ENCODE measurements at places on chromosomes 12 and 14. TPM values are rescaled to one million over a fixed set of nuclear protein-coding genes. Genes with fewer than 3 reads are reported as not detected.

DNA sequence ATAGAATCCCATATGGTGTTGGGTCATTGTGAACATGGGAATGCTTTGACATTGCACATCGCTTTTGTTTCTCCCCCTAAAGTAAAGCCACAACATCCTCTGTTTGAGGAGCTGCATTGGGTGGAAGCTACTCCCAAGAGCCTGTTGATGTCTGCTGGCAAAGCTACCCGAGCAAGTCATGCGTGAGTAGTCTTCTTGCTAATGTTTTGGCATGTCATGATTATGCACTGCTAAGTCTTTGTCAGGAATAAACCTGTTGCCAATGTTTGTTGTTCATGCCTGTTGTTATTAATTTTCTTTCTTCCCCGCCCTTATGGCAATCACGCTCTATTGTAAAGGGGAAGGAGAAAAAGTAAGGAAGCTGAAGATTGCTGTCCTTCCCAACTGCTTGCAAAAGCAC is 97.3 kb downstream of the EXOC5 start:
- no peak for DNase-seq
- no peaks in the 10 kb centered on the region for H3K27me3 ChIP-seq
- H3K36me3 ChIP-seq: no peaks in the 10 kb centered on the region
- H3K27ac ChIP-seq: no peak overlapping the region

GRCh38 chr14:30657050-30657449 is 34.9 kb downstream of the SCFD1 start:
- no peaks in the 10 kb centered on the region for H3K27me3 ChIP-seq
- no peak overlapping the region for H3K27ac ChIP-seq
- no peak overlapping the region for H3K4me3 ChIP-seq
- no peaks in the 10 kb centered on the region for H3K4me1 ChIP-seq
- H3K36me3 ChIP-seq: peaks cover 4% of the 10 kb centered on the region

DNA sequence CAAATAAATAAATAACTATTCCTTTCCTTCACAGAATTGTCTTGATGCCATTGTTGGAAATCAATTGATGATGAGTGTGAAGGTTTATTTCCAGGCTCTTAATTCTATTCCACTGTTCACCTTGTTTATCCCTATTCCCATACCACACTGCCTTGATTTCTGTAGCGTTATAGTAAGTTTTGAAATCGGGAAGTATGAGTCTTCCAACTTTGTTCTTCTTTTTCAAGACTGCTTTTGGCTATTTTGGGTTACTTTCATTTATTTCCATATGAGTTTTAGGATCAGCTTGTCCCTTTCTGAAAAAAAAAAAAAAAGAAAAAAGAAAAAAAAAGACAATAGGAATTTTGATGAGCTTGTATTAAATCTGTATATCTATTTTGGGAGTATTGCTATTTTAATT is 9.3 kb upstream of the CDK2AP1 start:
- no peak overlapping the region for H3K4me3 ChIP-seq
- no peaks in the 10 kb centered on the region for H3K36me3 ChIP-seq
- no peak for DNase-seq
- no peak overlapping the region for H3K27ac ChIP-seq
- H3K27me3 ChIP-seq: no peaks in the 10 kb centered on the region

- no peak overlapping the region for H3K4me3 ChIP-seq
- H3K4me1 ChIP-seq: no peaks in the 10 kb centered on the region
- no peaks in the 10 kb centered on the region for H3K27me3 ChIP-seq
- H3K36me3 ChIP-seq: no peaks in the 10 kb centered on the region
Observed at GRCh38 chr12:6026998-6027397, 81.9 kb upstream of the ANO2 start.

DNA sequence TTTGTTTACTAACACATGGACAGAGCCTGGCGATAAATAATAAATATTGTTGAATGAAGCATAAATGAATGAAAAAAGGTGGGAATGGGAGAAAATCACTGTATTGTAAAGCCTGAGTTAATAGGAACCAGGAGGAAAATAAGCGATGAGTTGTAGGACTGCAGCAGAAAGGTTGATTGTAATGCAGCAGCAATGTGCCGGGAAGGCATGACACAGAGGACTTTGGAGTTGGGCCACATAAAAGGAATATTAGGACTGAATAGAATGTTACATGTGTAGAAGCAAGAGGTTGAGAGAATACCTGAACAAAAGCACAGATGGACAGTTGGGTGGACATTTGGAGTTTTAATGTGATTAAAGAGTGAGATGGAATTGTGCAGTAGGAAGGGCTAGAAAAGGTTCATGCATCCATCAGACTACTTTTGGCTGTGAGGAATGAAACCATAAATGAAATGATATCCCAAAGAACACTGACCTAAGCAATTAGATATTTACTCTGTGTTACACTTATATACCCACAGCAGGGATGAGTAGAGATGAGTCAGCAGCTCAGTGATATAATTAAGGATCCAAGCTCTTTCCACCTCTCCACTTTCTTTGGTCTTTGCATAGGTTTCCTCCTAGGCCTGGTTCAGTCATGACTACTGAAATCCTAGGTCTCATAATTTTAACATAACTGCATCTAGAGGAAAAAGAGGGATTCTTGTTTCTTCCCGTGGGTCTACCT is 55.4 kb downstream of the CCER1 start:
- DNase-seq: no peak
- no peaks in the 10 kb centered on the region for H3K36me3 ChIP-seq
- no peaks in the 10 kb centered on the region for H3K4me1 ChIP-seq
- no peak overlapping the region for H3K27ac ChIP-seq

GRCh38 chr12:98437806-98438595 is 77.4 kb upstream of the TMPO start:
- H3K36me3 ChIP-seq: no peaks in the 10 kb centered on the region
- no peaks in the 10 kb centered on the region for H3K27me3 ChIP-seq
- no peak overlapping the region for H3K27ac ChIP-seq
- no peaks in the 10 kb centered on the region for H3K4me1 ChIP-seq
- H3K4me3 ChIP-seq: no peak overlapping the region

DNA sequence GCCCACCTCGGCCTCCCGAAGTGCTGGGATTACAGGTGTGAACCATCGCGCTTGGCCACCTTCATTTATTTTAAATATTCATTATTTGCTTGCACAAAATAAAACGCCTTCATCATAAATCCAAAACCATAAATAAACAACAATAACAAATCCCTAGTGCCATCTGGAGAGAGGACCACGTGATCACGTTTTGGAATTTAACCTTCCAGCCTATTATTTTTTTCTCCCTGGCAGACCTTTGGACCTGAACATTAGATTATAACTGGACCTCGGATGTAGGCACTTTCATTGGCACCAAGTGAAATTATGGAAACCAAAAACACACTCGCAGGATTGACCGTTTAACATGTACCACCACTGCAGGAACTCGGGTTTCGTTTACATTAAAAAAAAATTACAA is 2.0 kb downstream of the DNAH10 start:
- H3K27me3 ChIP-seq: peaks cover 57% of the 10 kb centered on the region
- no peak overlapping the region for H3K27ac ChIP-seq
- peaks cover 16% of the 10 kb centered on the region for H3K4me1 ChIP-seq
- H3K36me3 ChIP-seq: peaks cover 11% of the 10 kb centered on the region

DNA sequence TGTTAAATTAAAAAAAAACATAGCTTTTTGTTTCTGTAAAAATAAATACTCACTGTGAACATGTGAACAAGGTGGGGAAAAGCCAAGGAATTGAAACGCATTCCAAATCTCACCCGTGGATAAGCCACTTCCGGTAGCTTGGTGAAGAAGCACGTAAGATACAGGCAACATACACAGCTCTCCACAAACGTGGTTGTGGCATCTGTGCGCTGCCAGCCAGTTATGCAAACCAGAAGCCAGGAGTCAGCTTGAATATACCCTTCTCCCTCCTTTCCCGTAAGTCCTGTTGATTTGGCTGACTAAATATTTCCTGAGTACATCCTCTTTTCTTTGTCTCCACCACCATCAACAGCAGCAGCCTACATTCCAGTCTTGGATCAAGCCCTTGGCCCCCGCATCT is 486.2 kb downstream of the VRK1 start:
- no peak overlapping the region for H3K4me3 ChIP-seq

DNA sequence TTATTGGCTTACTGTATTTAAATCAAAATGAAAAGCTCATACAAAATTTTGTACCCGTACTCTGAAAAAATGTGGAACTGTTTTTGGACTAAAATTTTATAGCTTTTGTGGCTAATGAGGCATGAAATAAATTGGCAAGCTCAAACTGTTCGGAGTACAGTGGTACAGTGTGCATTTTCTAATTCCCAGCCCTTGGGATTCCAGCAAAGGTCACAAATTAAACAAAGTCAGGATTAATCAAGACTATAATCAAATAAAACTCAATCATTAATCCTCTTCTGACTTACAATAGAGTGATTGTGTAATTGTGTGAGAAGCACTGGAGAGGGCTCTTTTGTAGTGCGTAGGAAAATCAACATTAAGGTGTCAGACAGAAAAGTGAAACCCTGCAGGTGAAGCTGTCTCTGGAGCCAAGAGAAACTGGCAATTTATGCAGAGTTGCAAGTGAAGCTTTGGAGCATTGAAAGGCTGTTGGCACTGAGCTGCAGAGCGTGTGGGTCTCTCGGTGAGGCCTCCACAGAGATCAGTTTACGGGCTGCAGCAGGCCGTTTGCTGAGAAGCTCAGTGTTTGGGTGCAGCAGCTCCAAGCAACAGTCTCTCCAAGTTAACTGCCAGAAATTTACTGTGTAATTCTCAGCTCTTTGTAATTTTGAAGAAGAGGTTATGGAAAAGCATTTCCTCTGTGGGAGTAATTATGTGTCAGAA is 275.9 kb downstream of the FBXL14 start:
- no peaks in the 10 kb centered on the region for H3K27me3 ChIP-seq
- no peak for DNase-seq
- no peak overlapping the region for H3K4me3 ChIP-seq
- H3K27ac ChIP-seq: peak overlapping the region; percentile 73
- H3K4me1 ChIP-seq: no peaks in the 10 kb centered on the region

DNA sequence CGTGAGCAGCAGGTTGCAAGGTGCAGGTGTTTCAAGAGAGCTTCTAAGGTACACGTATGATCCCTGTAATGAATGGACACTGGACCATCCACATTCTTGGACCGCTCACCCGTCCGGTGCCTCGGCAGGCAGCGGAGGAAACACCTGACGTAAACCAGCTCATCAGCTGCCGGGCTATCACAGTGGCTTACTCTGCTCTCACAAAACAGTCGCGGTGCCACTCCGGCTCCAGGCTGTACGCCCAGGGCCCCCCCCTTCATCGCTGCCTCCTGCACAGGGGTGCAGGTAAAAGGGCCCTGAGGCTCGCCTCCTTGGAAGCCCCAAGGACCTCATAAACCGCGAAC is 436 bp downstream of the VPS33A start:
- peaks cover 7% of the 10 kb centered on the region for H3K4me1 ChIP-seq
- H3K27me3 ChIP-seq: no peaks in the 10 kb centered on the region
- no peaks in the 10 kb centered on the region for H3K36me3 ChIP-seq
- DNase-seq: no peak

DNA sequence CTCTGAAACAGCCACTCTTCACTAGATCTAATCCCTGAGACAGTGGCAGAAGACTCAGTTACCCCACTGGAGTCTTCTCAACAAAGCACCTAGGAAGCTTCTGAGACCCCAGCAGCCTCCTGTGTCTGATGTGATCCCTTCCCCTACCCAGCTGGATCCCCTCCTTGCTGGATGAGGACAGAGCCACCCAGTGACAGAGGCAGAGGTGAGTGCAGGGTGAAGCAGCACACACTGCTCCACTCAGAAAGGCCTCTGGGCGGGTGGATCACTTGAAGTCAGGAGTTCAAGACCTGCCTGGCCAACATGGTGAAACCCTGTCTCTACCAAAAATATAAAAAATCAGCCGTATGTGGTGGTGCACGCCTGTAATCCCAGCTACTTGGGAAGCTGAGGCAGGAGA is 2.7 kb downstream of the SPRYD3 start:
- H3K27ac ChIP-seq: no peak overlapping the region
- H3K36me3 ChIP-seq: peaks cover 43% of the 10 kb centered on the region
- H3K27me3 ChIP-seq: no peaks in the 10 kb centered on the region
- DNase-seq: peak; percentile 56

DNA sequence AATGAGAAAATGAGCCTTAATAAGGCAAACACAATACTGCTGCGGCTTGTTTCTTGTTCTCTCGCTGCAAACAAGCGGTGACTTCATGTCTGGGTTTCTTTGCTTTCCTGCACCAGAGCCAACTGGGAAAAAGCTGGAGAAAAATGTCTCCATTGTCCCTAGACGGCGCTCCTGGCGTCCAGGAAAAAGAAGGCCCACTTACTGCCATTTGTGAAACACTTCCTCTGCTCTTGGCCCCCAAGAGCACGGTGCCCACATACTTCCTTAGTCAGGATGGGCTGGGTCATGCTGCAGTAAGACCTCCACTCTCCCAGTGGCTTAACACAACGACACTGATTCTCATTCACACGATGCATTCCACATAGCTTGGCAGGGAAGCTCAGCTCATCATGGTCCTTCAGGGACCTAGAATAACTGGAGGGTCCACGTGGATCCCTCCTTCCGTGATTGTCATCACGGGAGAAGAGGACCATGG is 86.0 kb upstream of the BCL11B start:
- no peak overlapping the region for H3K27ac ChIP-seq
- H3K4me1 ChIP-seq: no peaks in the 10 kb centered on the region
- H3K27me3 ChIP-seq: no peaks in the 10 kb centered on the region
- no peaks in the 10 kb centered on the region for H3K36me3 ChIP-seq
- no peak for DNase-seq

GRCh38 chr14:57845802-57846531 is 19.9 kb downstream of the SLC35F4 start:
- H3K4me1 ChIP-seq: no peaks in the 10 kb centered on the region
- DNase-seq: no peak
- no peaks in the 10 kb centered on the region for H3K36me3 ChIP-seq

DNA sequence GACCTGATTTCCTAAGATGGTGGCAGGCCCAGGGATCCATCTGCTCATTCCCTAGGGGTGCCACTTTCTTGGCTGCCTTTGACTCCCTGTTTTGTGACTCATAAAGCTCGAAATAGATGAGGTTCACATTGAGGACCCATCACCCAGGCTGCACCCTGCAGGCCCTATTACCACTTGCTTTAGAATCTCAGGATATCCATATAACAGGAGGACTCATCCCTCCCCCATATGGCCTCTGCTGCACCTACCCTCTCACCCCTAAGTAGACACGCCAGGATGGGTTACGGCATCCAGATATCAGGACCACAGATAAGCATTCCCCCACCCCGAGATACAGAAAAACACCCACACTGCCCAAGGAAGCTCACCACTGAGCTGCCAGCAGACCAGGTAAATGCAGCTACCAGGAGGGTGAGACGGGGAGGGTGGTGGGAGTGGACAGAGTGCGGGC is 155.7 kb downstream of the DPF3 start:
- no peak overlapping the region for H3K4me3 ChIP-seq
- H3K27ac ChIP-seq: no peak overlapping the region

Gene RASAL1
- total RNA-seq: 0.28 TPM

Gene DTX1
- 2.8 TPM for total RNA-seq

Gene SLC6A13
- total RNA-seq: not detected
